ENCODE measurements at places on chromosomes 5 and 9.

DNA sequence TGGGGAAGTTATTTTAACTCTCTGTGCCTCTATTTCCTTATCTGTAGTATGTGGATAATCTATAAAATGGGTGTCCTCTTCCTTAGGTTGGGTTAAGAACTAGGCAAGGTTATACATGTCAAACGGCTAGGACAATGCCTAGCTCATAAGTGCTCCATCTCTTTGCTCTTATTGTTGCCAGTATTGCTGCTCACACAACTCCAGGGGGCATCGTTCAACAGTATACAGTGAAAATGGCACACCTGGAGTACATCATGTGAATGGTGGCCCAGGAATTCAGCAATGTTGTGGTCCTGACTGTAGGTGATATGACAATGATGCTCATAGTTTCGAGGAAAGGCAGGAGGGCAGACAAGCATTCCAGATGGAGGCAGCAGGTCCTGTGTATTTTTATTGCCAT, 30.1 kb downstream of the SLIT3 start:
- no peak for DNase-seq

DNA sequence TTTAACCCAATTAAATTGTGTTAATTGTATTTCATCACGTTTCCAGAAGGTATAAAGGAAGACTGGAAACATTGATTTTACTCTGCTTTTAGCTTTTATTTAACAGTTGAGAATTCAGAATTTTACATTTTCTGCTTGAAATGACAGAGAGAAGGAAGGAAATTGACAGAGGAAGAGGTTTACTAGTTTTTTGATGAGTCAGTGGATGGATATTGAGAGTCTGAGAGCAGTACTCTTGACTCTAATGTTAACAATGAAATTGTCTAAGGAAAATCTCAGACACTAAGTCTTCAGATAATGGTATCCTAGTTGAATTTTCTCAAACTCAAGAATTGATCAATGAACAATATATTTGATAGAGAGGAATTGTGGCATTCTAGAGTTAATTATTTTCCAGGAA, 60.6 kb downstream of the IPO11 start:
- no peak for DNase-seq

DNA sequence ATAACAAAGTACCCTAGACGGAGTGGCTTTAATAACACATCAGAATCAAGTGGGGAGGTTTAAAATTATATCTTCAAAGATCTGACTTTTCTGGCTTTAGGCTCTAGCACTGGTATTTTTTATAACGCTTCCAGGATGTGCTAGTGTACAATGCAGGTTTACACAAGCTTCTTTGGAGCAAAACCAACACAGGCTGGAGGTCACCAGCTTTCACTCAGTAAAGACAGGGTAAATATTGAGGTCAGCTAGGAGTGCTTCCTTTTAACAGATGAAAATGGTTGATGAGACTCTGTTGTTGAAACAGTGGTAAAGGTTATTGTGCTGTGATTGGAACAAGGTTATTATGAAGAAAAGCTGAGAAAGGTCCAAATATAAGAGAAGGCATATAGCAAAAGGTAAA, 414.2 kb downstream of the TAF11L14 start:
- no peak for DNase-seq

- DNase-seq, result no peak
These were observed 528.8 kb downstream of the CSNK1G3 start for GRCh38 chr5:124040799-124041198.

DNA sequence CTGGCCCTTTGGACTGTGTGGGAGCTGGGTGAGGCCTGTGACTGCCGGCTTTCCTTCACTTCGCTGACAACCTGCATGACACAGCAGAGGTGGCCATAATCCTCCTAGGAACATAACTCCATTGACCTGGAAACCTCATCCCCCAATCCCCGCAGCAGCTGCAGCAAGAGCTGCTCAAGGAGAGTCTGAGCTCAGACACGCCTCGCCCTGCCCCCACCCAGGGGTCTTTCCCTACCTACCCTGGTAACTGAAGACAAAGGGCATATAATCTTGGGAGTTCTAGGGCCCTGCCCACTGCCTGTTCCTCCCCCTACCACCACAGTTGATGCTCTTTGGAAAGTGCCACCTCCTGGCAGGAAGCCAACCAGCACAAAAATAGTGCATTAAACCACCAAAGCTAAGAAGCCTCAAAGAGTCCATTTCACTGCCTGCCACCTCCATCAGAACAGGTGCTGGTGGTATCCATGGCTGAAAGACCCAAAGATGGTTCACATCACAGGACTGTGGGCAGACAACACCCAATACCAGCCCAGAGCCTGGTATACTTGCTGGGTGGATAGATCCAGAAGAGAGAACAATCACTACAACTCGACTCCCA, 18.4 kb downstream of the TRIM36 start:
- DNase-seq, result no peak

DNA sequence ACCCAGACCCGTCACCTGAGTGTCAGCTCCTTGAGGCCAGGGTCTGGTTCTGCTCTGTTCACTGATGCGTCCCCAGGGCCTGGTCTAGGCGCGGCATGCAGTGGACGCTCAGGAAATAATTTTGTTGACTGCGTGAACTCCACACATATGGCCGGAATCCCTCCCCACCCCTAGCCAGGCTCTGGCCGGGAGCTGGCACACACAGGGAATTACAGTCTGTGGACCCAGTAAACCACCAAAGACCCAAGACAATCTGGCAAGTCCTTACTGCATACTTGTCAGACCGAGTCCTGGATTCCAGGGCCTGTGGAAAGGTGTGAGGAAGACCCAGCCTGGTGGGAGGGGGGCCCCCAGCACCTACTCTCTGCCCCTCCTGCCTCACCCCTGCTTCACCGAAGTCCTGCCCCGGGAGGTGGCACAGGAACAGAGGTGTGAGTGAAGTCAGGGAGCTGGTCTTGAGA, 113.0 kb upstream of the IER5L start:
- DNase-seq, result peak; percentile 45

DNA sequence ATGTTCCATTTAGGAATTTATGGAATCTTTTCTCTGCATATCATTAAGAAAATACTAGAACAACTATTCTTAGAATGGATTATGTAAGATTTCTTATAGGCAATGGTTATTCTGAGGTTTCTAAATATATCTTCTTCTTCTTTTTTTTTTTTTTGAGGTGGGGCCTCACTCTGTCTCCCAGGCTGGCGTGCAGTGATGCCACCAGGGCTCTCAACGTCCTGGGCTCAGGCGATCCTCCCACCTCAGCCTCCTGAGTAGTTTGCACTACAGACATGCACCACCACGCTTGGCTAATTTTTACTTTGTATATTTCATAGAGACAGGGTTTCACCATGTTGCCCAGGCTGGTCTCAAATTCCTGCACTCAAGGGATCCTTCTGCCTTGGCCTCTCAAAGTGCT, 137.2 kb downstream of the SREK1 start:
- DNase-seq, result no peak

GRCh38 chr9:34249274-34249673, 70.4 kb downstream of the UBAP1 start:
- DNase-seq, result no peak

DNA sequence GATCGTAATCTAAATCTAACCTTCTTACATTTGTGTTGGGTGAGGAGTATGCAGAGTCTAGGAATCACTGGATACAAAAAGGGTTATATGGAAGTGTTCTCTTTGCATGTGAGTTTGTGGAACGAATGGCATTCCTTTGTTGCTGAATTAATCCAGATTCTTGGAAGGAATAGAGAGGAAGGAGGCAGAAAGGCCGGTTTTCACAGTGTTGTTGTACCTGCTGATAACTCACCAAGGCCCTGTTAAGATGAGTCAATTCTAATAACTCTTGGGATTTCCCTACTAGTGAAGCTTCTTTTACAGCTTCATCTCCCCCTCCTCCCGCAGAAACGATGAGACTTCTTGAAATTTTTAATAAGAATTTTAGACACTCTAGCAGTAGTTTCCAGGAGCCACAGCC, 84.0 kb downstream of the ZSWIM6 start:
- DNase-seq, result no peak

- no peak for DNase-seq
These were observed 167.5 kb downstream of the INSYN2B start for GRCh38 chr5:169812786-169813185.

DNA sequence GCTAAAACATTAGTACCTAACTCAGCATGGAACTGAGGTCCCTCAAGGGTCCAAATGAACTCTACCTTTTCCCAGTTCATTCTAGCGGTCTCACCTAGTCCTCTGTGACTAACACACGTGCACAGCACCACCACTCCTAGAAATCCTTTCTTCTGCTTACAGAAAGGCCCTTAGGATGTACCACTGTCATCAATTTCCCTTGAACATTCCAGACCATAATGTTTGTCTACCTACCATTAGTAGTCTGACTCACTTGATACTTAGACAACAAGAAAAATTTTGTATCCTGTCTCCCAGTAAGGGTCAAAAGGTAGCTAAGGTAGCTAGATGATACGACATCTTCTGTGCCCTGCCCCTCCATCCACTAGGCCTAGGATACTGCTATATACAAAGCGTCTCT, 166.6 kb downstream of the TSSK1B start:
- DNase-seq, result no peak

GRCh38 chr5:97568382-97568781, 385.3 kb upstream of the RIOK2 start:
- DNase-seq, result no peak

- DNase-seq, result no peak
These were observed 330.1 kb upstream of the RFX3 start for GRCh38 chr9:3855929-3856328.

DNA sequence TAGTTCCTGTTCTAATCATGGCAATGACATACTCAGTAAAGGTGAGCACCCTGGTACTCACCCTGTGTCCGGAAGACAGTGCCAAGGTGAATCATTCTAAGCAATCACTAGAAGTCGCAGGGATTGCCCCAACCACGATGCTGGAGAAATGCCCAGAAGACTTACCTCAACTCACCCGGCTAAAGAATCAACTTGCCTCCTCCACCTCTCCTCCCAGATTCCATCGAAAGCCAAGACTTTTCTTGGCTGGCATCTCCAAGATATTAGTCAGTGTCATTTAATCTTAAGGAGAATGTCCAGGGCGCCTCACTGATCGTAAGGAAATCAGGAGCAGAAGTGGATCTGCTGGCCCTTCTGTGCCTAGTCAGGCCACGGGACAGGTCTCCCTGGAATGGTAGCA, 204.9 kb downstream of the ERCC6L2 start:
- DNase-seq, result peak; percentile 58

DNA sequence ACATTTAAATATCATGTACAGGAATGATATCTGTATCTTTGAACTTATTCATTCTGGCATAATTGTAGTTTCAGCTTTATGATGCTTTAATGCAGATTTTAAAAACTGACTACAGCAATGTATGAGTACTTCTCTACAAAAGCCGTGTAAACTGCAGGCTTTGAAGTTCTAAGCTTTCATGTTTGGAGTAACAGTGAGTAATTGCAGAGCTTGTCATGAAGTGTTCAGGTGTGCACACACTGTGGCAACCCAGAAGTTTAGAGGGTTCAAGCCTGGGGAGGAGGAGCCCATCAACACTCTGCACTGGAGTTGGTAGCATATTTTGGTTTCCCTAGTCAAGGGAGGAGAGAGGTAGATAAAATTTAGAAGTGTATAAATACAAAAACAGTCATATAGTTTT, 130.9 kb downstream of the CD180 start:
- no peak for DNase-seq

GRCh38 chr9:129077236-129077635, 3.7 kb upstream of the DOLPP1 start:
- DNase-seq, result no peak

DNA sequence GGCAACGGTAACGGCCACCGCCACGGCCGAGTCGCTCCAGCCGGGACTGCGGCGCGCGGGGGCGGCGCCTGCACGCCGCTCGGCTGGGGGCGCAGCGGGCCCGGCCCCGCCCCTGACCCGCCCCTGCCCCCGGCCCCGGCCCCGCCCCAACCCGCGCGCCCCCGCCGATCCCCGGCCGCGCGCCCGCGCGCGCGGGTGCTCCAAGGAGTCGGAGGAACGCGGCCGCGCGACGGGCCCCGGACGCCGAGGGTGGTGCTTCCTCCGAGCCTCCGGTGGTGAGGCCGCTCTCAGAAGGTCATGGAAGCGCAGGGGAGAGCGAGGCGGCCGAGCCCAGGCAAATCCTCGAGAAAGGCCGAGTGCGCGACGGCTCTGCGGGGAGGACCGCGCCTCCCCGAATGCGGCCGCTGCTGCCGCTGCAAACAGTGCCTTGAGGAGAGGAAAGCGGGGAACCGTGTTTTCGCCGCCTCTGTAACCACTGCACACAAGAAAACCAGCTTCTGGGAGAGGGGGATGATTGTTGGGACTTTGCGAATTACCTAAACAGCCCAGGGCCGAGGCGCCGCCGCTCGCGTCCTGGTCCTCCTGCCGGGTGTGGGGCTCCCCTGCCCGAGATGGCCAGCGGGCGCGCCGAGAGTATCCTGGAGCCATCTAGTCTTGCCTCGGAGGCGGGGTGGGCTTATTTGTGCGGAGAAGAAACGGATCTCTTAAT, at the start of gene LIFR:
Gene LIFR (minus strand): TSS at position 48 of the 709 bp plus-strand sequence. CDS start 25,999 bp downstream, outside the sequence.
- DNase-seq, result peak; percentile 72

All from breast epithelium (tissue), 4 donors.